ENCODE measurements at places on chromosomes 3 and 15.

- DNase-seq: peak; percentile 92
Measured at GRCh38 chr3:42148982-42149432, 57.9 kb downstream of the TRAK1 start.

GRCh38 chr3:107236655-107237337 lies 140.4 kb upstream of the CCDC54 start:
- DNase-seq: no peak

DNA sequence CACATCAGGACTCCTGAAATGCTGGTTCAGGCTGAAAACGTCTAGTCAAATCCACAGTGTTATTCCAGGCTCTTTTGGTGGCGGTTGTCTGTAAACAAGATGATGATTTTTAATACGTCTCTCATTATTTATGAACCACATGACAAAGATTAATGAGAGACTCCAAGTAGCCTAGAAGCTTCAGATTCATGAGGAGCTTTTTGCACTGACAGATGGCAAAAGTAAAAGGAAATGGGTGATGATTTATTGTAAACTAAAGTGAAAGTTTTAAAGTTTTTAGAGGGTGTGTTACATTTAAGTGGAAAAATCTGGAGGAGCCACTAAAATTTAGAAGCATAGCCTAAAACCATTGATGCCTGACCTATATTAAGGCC lies 77.0 kb downstream of the BBX start:
- peak; percentile 6 for DNase-seq

- no peak for DNase-seq
Measured at GRCh38 chr3:67018789-67019526, 20.9 kb downstream of the KBTBD8 start.

GRCh38 chr15:74773731-74774252 lies 8.1 kb upstream of the CSK start:
- DNase-seq: no peak

- DNase-seq: no peak
Measured at GRCh38 chr15:28930011-28930410, 44.2 kb downstream of the APBA2 start.

GRCh38 chr3:194080436-194080835 lies 55.5 kb upstream of the HES1 start:
- DNase-seq: no peak

GRCh38 chr15:65336493-65337435 lies 32.3 kb downstream of the RNU5B-1 start:
- no peak for DNase-seq

- no peak for DNase-seq
Measured at GRCh38 chr3:159832024-159832423, 156.6 kb upstream of the IL12A start.

DNA sequence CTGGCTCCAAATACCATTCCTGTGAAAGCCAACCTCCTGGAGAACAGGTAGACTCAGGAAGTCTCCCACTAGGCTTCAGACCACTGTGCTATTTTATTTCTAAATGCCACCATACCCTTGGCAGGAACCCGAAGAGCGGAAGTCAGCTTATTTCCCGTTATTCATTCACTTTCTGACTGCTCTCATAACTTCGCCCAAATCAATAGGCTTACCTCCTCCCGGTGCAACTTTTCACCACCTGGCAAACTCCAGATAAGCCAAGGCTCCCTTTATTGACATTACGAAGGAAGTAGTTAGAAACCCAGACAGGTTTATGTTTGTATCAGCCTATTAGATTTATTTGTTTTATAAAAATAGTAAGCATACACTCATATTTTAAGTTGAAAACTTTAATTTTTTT lies 3.3 kb upstream of the CCDC54 start:
- no peak for DNase-seq

DNA sequence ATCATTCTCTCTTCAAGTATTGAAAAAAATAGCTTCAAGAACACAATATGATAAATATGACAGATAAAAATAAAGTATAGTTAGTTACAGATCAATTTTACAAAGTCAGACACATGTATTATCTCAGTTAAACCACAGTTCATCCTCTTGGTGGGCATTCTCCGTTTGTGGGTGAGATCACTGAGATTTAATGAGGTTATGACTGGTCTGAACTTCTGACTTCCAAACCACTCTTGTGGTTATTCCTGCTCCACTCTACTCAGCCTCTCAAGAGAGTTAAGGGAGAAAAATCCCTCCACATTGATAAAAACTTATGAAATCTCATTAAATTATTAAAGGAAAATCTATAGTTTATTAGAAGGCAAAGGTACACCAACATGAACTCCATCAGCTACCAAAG lies 229.9 kb upstream of the LRTM1 start:
- DNase-seq: peak; percentile 80

- no peak for DNase-seq
Measured at GRCh38 chr3:31880482-31881078, 100.5 kb downstream of the OSBPL10 start.

DNA sequence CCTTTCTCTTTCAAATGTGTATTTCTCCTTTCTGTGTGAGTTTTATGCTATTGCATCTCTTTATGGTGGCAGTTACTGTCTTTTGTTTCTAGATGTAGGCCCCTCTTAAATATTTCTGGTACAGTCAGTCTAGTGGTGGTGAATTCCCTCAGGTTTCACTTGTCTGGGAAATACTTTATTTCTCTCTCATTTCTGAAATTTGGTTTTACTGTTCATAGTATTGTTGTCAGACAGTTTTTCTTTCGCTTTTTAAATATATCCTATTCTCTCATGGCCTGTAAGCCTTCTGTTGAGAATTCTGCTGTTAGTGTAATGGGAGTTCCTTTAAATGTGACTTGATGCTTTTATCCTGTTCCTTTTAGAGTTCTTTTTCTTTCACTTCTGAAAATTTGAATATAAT lies 874.0 kb downstream of the PLOD2 start:
- DNase-seq: no peak

DNA sequence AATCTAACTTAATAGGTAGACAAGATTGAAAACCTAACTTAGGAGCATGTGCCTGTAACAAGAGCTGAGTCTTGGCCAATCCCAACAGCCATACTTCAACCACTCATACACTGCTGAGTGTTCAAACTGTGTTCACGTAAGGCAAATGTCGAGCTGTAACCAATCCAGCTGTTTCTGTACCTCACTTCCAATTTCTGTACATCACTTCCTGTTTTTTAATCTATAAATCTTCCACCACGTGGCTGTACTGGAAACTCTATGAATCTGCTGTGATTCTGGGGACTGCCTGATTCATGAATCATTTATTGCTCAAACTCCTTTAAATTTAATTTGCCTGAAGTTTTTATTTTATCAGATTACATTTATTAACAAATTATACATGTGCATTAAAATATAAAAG lies 44.6 kb upstream of the NEDD4 start:
- DNase-seq: peak; percentile 90

DNA sequence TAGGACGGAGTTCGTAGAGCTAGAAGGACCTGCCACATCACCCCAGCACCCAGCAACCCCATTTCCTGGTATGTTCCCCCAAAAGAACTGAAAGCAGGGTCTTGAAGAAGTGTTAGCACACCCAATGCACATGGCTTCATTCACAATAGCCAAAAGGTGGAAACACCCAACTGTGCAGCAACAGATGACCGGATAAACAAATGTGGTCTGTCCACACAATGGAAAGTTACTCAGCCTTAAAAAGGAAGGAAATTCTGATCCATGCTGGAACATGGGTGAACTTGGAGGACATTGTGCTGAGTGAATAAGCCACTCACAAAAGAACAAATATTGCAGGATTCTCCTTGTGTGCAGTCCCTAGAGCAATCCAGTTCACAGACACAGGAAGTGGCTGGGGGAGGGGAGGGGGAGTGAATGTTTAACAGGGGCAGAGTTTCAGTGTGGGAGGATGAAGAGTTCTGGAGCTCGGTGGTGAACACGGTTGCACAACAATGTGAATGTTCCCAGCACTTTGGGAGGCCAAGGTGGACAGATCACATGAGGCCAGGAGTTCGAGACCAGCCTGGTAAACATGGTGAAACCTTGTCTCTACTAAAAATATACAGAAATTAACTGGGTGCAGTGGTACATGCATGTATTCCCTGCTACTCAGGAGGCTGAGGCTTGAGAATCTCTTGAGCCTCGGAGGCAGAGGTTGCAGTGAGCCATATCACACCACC lies 157.5 kb downstream of the NUP210 start:
- DNase-seq: peak; percentile 4

- no peak for DNase-seq
Measured at GRCh38 chr3:13501056-13501455, 20.9 kb downstream of the HDAC11 start.

DNA sequence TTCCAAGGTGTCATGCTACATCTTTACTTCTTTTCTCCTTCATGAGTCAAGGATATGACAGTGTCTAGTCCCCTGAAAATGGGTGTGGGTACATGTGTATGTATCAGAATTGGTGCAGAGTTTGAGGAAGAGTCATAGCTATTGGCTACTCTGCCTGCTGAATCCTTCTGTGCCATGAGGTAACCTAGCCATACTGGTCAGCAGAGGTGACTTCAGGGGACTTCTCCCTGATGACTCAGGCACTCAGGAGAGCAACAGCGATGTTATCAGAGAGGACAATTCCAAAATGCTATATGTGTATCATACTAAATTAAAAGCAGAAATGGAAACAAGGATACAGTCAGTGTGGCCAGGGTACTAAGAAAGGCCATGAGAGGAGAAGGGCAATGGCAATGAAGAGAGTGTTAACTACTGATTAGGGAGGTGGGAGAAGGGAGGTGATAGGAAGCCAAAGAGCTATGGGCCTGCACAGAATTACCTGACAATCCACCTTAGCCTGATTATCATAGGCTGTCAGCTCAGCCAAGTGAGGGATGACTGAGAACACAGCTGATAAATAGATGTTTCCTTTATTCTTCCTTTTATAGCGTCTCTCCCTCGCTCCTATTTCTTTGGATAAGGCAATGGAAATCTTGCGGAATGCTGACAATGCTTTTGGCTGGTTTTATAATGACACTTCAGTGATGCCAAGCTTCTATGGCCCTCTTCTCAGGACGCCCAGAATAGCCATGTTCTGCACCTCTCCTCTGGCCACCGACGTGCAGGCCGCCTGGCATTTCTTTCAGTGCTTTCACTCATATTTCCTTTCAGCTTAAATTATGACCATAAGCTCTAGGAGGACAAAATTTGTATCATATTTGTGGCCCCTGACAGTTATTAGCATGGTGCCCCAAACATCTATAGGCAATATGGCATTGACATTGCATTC lies 90.6 kb downstream of the FGF12 start:
- DNase-seq: no peak

- DNase-seq: peak; percentile 17
Measured at GRCh38 chr3:134029734-134030378, at the start of gene SLCO2A1. SLCO2A1 (minus strand) TSS chr3:134029925; CDS start chr3:134029802, 123 bp downstream.

- peak; percentile 26 for DNase-seq
Measured at GRCh38 chr3:49616491-49616941, 57.6 kb upstream of the APEH start.

- DNase-seq: no peak
Measured at GRCh38 chr3:127711021-127711695, 38.4 kb downstream of the ABTB1 start.

DNA sequence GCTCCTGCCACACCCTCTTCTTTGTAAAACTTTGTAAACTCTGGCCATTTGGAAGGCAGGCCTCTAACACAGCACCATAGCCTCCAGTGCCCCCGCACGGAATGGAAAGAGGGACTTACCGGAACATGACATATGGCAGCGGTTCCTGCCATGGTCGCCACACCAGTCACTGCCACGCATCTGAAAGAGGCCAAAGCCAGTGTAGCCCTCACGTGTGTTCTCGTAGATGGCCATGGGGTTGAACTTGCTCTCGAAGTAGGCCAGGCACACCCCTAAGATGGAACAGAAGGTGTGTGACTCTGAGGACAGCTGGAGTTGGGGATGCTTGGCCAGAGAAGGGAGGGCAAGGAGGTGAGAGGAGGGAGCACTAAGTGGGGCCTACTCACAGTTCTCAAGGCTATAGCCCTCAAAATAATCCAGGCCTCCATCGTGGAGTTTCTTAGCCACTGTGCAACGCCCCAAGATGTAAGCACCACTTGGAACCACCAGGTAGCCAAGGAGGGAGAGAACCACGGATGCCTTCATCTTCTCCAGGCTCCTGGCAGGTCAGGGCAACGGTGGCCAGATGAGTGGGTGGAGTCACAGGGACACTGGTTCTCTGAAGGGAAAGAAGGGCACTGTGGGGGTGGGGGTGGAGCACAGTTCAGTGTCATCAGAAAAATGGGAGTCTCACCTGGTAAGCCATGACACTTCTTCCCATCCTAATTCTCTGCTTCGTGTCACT lies 3.5 kb downstream of the LYZL4 start:
- no peak for DNase-seq

GRCh38 chr3:46612324-46612723 lies at the start of gene FAM240A:
FAM240A (plus strand) TSS chr3:46612525; CDS start chr3:46612684, 159 bp downstream.
- no peak for DNase-seq

- no peak for DNase-seq
Measured at GRCh38 chr3:151576511-151577137, 115.8 kb upstream of the IGSF10 start.

- no peak for DNase-seq
Measured at GRCh38 chr3:128341659-128342395, 124.9 kb downstream of the DNAJB8 start.

DNA sequence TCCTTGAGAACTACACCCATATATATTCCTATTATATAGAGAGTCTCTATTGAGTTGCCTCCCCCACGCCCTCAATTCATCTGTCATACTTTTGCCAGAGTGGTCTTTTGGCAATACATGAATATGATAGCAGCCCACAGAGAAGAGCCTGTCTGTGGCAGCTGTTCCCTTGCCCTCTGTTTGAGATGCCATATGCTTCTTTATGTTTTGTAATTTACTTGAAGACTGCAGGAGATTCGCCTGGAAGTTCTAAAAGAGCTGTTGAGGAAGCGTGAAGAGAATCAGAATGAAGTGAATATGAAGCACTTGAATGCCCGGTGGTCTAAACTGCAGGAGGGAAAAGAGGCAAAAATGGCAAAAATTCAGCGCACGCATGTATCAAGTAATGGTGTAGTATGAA lies 27.2 kb downstream of the CFAP91 start:
- no peak for DNase-seq

DNA sequence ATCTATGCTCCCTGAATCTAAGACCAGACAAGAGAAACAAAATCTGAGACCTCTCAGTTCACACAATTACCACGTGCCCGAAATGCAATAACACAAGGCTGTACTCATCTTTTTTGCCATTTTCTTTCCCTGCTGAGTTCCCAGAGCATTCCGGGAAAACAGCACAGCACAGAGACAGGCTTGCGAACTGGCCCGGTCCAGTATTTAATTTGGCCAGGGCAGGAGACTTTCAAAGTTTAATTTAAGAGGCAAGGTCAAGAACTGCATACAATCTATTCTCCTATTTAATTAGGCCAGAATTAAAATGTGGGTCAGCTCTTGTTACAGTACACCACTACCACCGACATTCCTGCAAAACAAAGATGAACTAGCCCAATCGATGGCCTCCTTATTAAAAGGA lies 87.5 kb upstream of the SNRPA1 start:
- no peak for DNase-seq

All from fibroblast of mammary gland (primary cell).